Chondrocyte (in vitro differentiated cells): ENCODE measurements at places on chromosomes 7 and 10.

DNA sequence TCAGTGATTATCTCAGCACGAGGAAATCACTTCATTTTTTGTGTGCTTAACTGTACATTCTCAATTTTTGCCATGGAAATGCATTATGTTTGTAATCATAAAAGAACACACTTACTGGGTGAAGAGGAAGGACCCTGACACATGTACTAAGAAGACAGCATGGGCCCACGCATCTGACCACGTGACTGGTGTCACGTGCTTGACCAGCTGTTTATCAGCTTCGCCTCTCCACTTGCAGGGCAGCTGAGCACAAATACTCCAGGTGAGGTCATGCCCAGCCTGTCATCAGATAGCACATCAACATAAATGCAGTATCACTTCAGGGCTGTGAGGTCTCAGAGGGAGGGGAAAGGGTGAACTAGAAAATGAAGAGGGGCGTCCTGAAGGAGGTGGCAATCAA, 179.8 kb downstream of the EBF3 start:
- no peak for DNase-seq

DNA sequence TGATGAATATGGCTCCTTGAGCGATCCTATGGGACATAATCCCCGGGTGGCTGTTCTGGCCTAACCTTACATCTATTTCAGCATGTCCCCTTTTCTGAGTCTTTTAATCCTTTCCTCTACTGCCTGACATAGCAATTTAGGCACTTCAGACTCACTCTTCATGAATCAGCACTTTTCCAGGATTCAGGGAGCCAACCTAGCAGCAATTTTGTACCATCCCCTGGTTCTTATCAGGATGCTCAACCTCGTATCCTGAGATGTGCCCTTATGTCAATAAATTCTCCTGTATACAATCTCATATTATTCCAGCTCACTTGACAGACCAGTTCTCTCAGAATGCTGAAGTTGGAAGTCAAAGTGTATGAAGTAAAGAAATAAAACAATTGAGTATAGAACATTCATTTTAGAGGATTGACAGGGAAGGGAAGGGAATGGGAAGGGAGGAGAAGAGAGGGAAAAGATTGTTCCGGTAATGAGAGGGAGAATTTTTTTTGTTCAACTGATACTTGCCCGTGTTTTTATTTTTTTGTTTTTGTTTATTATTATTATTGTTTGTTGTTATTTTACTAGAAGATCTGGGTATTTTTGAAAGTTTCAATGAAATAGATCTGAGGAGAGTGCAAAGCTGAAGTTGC, 8.2 kb upstream of the ZC3HAV1 start:
- no peak for DNase-seq

- DNase-seq = peak; percentile 88
These were observed 45.4 kb downstream of the CALML3 start for GRCh38 chr10:5570007-5570655.

- no peak for DNase-seq
These were observed 160.9 kb downstream of the SNX13 start for GRCh38 chr7:17779381-17779780.

- DNase-seq = no peak
These were observed 399.5 kb upstream of the ANKRD30A start for GRCh38 chr10:36725581-36726520.

- no peak for DNase-seq
These were observed 149.3 kb upstream of the YAE1 start for GRCh38 chr7:39416866-39417265.

- DNase-seq = no peak
These were observed 553 bp downstream of the TSPAN15 start for GRCh38 chr10:69451784-69452251.

DNA sequence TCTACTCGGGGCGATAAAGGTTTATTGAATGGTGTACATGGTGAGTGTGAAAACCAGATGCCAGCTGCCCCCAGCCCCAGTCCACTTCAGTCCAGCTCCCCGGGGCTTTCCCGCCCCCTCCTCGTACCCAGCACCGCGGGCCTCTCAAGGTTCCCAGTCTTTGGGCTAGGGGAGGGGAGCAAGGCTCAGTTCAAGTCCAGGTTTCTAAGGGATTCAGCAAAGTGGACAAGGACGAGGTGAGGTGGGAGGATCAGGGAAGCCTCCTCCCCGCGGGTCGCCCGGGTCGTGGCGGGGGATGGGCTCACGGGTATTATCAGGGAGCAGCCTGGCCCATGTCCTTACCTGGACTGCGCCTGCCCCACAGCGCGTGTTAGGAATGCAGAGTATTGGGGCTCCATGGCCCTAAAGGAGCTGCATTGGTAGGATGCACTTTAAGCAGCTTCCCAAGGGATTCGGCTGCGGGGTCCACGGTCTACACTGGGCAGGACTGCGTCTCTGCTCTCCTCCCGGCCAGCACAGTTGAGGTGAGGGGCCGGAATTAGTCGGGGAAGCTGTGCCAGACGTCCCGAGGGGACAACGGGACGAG, 541 bp upstream of the PFKFB3 start:
- DNase-seq = no peak

DNA sequence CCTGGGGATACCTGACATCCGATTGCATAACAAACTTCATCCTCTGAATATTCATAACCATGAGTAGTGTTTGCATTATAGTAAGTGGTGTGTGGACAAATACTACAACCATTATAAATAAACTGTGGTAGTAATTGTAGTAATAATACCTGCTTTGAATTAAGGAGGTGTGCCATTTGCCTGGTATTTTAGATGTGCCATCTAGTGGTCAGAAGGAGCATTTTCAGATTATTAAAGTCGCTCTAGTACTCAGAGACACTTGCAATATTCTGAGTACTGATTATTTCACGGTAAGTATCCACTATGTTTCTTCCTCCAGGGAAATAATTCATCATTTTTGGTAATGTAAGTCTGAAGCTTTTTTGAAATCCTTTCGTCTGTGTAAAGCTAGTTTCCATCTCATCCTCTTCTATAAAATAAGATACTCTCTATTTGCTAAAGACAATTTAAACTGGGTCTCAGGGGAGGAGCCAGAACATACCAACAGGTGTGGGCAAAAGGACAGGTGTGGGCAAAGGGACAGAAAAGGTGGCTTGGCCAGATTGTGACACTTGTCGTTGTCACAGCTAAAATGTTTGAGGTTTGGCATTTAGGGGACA, 115.3 kb upstream of the WDR11 start:
- no peak for DNase-seq

- DNase-seq = no peak
These were observed 163.8 kb downstream of the RGS10 start for GRCh38 chr10:119378737-119379067.

DNA sequence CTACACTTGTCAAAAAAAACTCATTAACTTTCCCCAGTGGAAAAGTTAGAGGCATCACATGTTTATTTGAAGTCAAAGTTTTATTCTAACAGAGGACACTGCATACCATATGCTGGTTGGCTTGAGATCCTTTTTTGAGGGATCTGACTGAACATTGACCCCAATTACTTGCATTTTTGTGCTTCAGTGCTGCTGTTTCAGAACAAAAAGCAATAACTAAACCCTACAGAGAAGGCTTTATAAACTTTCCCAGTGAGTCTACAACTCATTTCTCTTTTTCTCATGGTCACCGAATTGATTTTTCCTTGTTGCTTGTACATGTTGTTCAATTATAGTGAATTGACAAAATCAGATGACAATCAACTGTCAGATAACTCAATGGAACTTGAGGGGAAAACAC, 69.3 kb upstream of the PHYHIPL start:
- no peak for DNase-seq

DNA sequence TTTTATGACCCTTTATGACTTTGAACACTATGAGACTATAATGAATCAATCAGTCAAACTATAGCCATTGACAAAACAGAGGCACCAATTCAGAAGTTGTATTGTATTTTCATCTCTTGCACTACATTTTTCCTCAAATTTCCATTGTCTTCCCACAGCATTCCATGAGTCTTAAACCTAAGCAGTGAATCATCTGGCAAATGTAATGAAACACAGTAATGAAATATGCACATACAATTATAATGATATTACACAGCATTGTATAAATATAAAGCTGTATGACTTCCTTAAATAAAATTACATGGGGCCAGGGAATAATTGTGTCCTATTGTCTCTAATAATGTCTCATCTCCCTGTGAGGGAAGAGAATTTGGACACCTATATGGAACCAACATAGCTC, 45.0 kb downstream of the VWDE start:
- no peak for DNase-seq

DNA sequence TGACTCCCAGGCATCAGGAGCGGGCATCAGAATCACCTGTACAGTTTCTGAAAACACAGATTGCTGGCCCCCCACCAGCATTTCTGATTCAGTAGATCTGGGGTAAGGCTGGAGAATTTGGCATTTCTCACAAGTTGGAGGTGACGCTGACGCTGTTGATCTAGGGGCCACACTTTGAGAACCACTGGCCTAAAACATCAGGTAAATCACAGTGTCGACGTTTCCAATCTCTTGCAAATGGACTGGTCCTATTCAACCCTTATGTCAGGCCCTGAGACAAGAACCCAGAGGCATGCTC, 564.0 kb downstream of the KCNMA1 start:
- no peak for DNase-seq

GRCh38 chr7:74544706-74545469, 91.2 kb downstream of the GTF2IRD1 start:
- no peak for DNase-seq
